Endodermal cell (in vitro differentiated cells): ENCODE measurements at places on chromosomes 7 and 10. TPM values are rescaled to one million over a fixed set of nuclear protein-coding genes. Genes with fewer than 3 reads are reported as not detected.

GRCh38 chr7:147971606-147972110 lies 618.9 kb upstream of the C7orf33 start:
- H3K4me1 ChIP-seq: no peaks in the 10 kb centered on the region
- no peak overlapping the region for H3K27ac ChIP-seq
- no peak overlapping the region for H3K4me3 ChIP-seq
- H3K27me3 ChIP-seq: no peaks in the 10 kb centered on the region

- H3K4me3 ChIP-seq: no peak overlapping the region
- no peak overlapping the region for H3K27ac ChIP-seq
- no peak for DNase-seq
- no peaks in the 10 kb centered on the region for H3K27me3 ChIP-seq
- H3K4me1 ChIP-seq: no peaks in the 10 kb centered on the region
These were observed 28.9 kb upstream of the INHBA start for GRCh38 chr7:41731493-41732435.

- H3K4me1 ChIP-seq: no peaks in the 10 kb centered on the region
- no peak overlapping the region for H3K4me3 ChIP-seq
- no peaks in the 10 kb centered on the region for H3K27me3 ChIP-seq
- H3K36me3 ChIP-seq: no peaks in the 10 kb centered on the region
- no peak overlapping the region for H3K27ac ChIP-seq
These were observed 6.3 kb downstream of the PRF1 start for GRCh38 chr10:70596110-70596798.

GRCh38 chr10:98235846-98236245 lies 32.1 kb downstream of the LOXL4 start:
- H3K4me1 ChIP-seq: no peaks in the 10 kb centered on the region
- H3K27ac ChIP-seq: no peak overlapping the region
- no peaks in the 10 kb centered on the region for H3K27me3 ChIP-seq
- DNase-seq: no peak
- peaks cover 35% of the 10 kb centered on the region for H3K36me3 ChIP-seq
- no peak overlapping the region for H3K4me3 ChIP-seq

DNA sequence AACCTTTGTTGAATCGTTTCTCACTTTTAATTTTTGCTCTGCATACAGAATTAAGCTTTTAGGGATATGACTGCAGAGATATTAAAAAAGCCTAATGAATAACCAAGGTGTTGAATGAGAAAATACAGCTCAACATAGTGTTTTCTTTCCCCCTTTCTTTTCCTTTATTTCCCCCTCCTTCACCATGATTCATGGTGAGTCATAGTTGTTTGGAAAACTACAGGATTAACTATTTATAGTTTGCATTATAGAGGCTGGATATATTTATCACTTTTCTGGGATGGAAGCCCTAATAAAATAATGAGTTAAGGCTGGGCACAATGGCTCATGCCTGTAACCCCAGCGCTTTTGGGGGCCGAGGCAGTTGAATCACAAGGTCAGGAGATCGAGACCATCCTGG lies 115.0 kb downstream of the DNAJB9 start:
- H3K27me3 ChIP-seq: no peaks in the 10 kb centered on the region
- no peak overlapping the region for H3K4me3 ChIP-seq
- no peak overlapping the region for H3K27ac ChIP-seq
- no peaks in the 10 kb centered on the region for H3K36me3 ChIP-seq
- H3K4me1 ChIP-seq: no peaks in the 10 kb centered on the region

DNA sequence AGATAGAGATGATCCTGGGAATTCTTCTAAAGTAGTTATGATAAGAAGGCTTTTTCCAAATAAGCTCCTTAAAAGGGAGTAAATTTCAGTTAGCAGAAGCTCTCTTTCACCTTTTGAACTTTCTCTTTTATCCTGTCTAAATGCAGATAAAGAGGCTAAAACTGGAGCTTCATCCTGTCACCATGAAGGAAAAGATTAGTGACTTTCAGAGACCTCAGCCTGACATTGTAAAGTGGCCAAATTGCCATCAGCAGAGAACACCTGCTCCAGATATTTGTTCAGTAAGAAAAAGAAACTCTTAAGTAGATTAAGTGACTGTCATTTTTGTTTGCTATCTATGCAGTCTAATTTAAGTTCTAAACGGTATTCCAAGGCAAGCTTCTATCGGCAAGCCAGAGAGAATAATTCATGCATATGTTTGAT lies 18.3 kb downstream of the VWDE start:
- H3K27ac ChIP-seq: no peak overlapping the region
- no peak for DNase-seq
- no peaks in the 10 kb centered on the region for H3K36me3 ChIP-seq
- H3K4me1 ChIP-seq: peaks cover 3% of the 10 kb centered on the region

Gene BMPER
- 46.3 and 72.2 TPM in 2 replicates for total RNA-seq
